Myocyte (in vitro differentiated cells): ENCODE measurements at places on chromosomes 5 and 9.

GRCh38 chr9:79813258-79813638, 241.5 kb downstream of the TLE4 start:
- no peak for DNase-seq

DNA sequence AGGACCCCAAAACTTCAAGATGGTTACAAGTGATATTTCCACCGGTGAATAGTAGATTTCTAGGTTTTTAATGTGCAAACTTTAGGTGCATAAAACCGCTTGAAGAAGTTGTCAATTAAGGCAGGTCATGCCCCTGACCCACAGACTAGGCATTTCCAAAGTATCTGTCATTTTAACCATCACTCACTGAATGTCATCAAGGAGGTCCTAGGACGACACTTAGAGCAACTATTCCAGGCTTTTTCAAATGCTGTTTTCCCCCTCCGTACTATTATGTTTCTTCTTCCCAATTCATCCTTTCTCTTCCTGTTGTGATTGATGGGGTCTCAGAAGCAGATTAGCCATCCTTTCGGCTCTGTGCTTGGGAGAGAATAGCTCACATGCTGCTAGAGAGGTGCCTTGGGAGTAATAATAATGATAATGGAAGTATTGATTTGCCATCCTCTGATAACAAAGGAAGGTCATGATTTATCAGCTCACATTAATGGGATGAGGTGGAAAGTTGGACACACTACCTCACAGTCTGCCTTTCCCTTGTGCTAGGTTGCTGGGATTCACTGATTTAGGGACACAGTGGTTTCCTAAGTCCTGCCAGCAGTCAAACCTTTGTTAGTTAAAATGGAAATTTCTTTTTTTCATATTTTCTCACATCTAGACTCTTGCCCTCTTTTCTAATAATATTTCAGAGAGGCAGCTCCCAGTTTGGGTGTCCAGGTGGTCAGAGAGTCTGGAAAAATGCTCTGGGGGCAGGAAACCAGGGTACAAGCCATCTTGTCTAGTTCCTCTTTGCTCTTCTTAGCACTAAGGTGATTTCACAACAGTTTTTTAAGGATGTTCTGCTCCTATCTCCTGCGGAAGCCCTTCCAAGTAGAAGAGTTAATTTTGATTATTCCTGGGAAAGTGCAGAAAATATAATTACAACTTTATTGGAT, 67.0 kb downstream of the PTTG1 start:
- DNase-seq, result no peak

GRCh38 chr5:132483101-132483500, 7.5 kb downstream of the IRF1 start:
- no peak for DNase-seq

DNA sequence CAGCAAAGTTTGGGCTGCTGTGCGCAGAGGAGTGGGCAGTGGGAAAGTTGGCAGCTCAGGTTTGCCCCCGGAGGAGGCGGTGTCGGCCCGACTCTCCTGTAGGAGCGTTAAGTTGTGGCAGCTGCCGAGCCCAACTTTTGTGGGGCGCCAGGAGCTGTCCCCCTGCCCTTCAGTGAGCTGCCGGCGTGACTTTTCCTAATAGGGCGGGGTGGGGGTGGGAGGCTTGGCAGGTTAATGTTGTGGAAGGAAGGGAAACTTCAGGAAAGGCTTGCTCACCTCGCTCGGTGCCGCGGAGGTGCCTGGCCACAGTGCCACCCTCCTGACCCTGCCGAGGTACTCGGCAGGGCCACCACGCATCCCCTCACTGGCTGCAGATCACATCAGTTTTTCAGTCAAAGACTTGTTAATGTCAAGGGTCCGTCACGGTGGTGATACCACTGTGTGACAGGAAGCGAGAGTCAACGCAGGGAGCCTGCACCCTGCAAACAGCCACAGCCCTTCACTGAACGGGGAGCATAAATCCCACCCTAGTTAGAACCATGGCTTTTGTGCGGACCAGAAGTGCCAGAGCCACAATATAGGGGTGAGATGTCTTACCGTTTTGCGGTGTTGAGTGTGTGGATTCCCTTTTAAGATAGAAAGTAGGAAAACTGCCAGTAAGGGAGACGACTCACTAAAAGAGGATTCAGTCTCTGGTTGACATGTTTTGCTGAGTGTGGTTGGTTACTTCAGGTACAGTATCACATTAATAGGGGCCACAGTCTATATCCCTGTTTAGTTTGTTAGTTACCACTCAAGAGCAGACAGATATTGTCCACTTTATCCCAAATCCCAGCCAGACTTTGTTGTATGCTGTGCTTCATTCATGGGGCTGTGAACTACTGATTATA, 796 bp downstream of the LNPEP start:
- peak; percentile 33 for DNase-seq

DNA sequence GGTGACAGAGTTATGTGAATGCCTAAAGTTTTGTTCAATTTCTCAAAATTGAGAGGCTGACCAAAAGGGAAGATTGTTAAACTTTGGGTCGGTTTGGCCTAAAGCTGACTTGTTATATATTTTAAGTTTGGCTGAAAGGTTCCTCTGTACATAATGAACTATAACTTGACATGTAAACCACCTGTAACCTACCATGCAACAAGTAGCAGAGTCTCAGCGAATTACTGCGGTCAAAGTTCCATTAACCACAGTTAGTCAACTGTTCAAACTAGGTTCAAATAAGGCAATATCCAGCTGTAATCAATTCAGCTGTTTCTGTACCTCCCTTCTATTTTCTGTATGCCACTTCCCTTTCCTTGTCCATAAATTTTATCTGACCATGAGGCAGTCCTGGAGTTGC, 325.1 kb upstream of the NMUR2 start:
- DNase-seq, result no peak

DNA sequence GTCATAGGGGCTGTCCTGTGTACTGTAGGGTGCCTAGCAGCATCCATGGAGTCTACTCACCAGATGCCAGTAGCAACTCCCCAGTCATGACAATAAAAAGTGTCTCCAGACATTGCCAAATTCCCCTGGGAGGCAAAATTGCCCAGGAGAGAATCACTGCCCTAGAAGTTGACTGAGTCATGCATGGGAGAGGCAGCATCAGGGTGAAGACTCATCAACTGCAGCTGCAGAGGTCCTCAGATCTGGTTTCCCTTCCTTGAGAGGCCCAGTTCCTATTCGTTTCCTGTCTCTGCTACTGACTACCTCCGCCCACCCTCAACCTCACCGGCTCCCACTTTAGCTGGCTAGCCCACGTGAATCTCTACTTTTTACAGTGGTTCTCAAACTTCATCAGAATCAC, 88.6 kb upstream of the AGXT2 start:
- DNase-seq, result peak; percentile 78

GRCh38 chr5:144844086-144844485, 673.4 kb downstream of the KCTD16 start:
- no peak for DNase-seq

- DNase-seq, result no peak
Observed at GRCh38 chr9:120882935-120883607, 6.1 kb upstream of the PHF19 start.
